ENCODE measurements at places on chromosomes 1 and 21. TPM values are rescaled to one million over a fixed set of nuclear protein-coding genes. Genes with fewer than 3 reads are reported as not detected.

Gene CYP4Z1
- total RNA-seq = 1.5 TPM

Gene IL20
- not detected for total RNA-seq

Gene FH
- total RNA-seq = 101 TPM

Gene LRRC38
- 0.19 TPM for total RNA-seq

Gene HSF2BP
- 1.1 TPM for total RNA-seq

Gene SPATA46
- total RNA-seq = not detected

Gene ZMYM4
- 18.7 TPM for total RNA-seq

Gene RUNX3
- total RNA-seq = 1.9 TPM

GRCh38 chr1:179598631-179599030, 7.0 kb downstream of the TDRD5 start:
- no peak for DNase-seq

DNA sequence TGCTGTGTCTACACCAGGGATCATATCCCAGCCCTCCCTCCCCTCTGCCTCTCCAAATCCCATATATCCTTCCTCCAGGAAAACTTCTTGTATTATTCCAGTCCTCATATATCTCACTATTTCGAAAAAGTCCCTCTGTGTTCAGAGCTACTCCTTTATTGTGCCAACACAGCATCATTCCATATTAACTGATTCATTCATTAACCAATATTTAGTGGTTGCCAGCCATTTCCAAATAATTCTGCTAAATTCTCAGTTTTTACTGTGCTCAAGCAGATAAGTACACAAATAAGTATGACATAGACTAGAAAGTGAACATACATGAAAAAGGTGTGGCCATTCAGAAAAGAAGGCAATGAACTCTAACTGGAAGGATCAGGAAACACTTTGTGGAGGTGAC, 241.6 kb upstream of the DUSP10 start:
- DNase-seq = no peak

DNA sequence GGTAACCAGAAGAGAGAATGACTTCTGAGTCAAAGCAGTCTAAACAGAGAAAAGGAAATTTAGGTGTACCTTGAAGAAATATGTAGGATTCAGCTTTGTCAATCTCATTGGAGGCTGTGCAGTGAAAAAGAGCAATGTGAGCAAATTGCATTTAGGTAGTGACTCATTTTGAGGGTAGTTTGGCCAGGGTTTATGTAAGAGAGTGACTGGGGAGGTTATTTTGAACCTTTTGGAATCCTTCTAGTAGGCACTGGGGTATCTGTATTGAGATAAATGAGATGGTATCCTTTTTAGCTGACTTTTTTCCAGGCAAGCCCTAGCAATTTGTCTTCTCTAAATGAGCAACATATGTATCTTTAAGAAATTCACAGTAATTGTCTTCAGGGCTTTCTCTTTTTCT, 95.9 kb downstream of the DISP1 start:
- no peak for DNase-seq

DNA sequence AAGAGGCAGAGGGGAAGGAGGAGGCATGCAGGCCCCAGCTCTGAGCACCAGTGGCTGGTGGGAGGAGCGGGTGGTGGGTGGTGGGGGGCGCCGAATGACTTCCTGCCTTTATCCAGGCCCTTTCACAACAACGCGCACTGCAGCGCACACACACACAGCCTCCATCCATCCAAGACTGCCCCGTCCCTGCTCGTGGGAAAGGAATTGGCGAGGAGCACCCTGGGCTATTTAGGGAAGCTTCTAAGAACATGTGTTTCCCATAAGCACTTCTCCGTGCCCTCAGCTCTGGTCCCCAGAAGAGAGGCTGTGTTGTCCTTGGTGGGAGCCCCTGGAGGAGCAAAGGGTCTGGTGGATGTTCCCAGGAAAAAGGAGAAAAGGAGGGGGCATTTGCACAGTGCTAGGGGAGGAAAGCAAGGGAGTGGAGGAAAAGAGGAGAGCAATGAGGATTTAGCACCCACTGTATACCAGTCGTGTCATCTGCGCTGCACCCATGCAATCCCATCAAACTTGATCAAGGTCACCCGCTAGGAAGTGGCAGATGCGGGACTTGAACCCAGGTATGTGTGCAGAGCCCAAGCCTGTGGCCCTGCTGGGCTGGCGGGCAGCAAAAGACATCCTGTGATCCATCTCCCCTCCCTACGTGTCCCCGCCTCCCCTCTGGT, 28.1 kb downstream of the EPHA2 start:
- no peak for DNase-seq

GRCh38 chr1:157403608-157404007, 148.7 kb downstream of the FCRL5 start:
- DNase-seq = no peak

- no peak for DNase-seq
Measured at GRCh38 chr1:221468546-221468945, 273.3 kb downstream of the DUSP10 start.

DNA sequence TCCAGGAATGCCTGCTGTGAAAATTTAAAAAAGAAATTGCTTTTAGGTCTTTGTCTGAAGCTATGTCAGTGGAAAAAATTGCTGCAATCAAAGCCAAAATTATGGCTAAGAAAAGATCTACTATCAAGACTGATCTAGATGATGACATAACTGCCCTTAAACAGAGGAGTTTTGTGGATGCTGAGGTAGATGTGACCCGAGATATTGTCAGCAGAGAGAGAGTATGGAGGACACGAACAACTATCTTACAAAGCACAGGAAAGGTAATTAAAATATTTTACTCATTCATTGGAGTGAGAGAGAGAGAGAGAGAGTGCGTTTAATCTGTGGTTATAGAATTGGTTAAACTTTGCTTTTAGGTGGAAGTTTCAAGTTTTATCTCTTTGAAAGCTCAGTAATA, 20.0 kb downstream of the CDC73 start:
- DNase-seq = no peak

DNA sequence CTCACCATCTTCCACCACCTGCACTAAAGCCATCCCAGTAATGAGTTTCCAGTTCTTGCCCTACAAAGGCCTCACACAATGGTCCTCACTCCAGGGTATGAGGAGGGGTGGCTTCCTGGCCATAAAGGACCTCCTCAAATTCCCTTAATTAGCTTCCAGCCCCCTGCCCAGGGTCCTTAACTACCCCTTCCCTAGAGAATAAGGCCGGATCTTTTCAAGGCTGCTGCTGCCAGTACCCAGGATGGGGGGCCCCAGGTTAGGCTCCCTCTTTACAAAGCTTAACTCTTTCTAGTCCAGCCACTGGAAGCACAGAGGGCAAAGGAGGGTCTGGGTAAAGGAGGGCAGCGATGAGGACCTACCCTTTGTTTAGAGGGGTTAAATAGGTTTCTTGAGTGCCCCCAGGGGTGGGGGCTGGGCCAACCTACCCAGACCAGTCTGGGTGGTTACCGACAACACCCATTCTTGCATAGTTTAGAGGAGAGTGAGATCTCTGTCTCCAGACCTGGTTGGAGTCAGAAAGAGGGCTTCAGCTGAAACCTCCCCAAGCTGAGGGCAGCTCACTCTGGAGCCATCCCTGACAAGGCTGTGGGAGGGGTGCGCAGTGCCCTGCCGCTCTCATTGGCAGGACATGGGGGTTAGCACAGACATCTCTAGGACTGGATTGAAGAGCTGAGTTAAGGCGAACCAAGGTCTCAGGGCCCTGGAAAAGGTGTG, 7.1 kb downstream of the BLACAT1 start:
- no peak for DNase-seq

- DNase-seq = no peak
Measured at GRCh38 chr1:217188280-217189237, 442.3 kb downstream of the GPATCH2 start.

DNA sequence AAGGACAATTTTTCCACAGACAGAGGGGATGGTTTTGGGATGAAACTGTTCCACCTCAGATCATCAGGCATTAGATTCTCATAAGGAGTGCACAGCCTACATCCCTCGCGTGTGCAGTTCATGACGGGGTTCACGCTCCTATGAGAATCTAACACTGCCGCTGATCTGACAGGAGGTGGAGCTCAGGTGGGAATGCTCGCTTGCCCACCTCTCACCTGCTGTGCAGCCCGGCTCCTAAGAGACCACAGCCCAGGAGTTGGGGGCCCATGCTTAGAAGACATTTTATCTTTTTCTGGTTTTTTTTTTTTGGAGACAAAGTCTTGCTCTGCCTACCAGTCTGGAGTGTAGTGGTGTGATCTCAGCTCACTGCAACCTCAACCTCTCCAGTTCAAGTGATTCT, 16.0 kb downstream of the GNB1 start:
- DNase-seq = no peak

DNA sequence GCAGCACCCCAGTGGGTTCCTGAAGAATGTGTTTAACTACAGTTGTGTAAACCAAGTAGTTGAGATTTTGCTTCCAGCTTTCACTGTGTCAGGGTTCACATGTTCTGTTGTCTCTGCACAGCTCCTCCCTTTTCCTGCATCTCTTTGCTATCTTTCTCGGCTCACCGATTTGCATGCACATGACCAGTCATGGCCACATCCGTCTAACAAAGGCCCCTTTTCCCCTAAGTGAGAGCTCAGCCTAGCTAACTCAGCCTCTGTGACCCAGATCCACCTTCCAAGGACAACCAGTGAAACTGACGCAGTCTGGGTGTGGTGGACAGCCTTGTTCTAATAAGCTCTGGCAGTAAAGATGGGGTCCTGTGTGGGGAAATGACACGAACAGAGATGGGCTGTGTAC, 101.1 kb downstream of the ZP4 start:
- no peak for DNase-seq

- no peak for DNase-seq
Measured at GRCh38 chr21:30953605-30954004, 72.2 kb upstream of the KRTAP11-1 start.

DNA sequence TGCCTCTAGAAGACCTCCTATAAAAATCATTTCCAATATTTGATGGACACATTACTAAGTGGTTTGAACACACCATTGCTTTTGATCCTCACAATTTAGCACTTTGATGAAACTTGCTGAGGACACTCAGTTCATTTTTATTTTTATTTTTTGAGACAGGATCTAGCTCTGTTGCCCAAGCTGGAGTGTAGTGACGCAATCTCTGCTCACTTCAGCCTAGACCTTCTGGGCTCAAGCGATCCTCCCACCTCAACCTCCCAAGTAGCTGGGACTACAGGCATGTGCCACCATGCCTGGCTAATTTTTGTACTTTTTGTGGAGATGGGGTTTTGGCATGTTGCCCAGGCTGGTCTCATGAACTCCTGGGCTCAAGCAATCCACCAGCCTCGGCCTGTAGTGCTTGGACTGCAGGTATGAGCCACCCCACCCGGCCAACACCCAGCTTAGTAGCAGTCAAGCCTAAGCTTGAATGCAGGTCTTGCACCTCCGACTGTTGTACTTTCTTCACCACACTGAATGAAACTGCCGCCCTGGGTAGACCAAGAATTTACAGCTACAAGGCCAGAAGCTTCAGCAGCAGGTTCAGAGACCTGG, 24.8 kb upstream of the ATP2B4 start:
- DNase-seq = no peak

- no peak for DNase-seq
Measured at GRCh38 chr1:232641507-232641906, 11.6 kb upstream of the SIPA1L2 start.

GRCh38 chr1:159162516-159163265, 8.7 kb upstream of the CADM3 start:
- no peak for DNase-seq

DNA sequence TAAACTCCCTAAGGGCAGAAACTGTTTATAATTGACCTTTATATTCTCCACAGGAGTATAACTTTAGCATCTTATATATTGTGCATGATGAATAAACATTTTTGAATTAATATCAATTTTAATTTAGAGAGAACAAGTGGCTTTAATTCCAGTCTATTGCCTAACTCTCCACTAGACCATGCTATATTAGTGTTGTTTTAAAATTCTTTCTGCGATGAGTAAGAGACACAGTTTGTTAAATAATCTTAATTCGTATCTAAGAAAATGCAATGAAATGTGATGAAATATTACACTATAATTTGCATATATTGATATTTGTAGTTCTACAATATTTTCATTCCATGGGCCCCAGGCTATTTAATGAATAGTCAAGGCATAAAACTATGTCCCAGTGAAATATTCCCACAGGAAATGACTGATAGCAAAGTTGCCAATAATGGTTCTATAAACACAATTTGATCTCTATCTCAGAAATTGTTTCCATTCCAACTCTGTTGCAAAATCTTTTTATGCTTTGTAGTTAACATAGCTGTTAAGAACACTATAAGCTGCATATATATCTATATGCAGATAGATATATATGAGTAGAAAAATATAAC, 2.9 kb upstream of the SYDE2 start:
- DNase-seq = no peak

GRCh38 chr1:78831731-78832360, 174.7 kb downstream of the ADGRL4 start:
- DNase-seq = no peak

DNA sequence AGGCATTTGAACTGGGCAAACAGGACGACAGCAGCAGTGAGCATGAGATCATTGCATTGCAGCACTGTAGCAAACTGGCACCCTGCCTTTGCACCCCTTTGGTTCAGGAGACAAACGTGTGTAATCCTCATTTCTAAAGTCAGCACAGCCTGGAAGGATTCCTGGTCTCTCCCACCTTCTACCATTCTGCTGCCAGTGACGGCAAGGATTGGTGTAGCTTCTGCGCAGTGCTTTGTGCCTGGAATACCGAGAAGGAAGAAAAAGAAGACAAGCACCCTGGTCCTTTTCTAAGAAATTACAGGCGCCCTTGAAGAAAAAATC, 805.3 kb downstream of the USP25 start:
- DNase-seq = no peak

Measured in esophagus squamous epithelium (tissue), 5 donors.